ENCODE measurements at places on chromosomes 3 and 15. TPM values are rescaled to one million over a fixed set of nuclear protein-coding genes. Genes with fewer than 3 reads are reported as not detected.

DNA sequence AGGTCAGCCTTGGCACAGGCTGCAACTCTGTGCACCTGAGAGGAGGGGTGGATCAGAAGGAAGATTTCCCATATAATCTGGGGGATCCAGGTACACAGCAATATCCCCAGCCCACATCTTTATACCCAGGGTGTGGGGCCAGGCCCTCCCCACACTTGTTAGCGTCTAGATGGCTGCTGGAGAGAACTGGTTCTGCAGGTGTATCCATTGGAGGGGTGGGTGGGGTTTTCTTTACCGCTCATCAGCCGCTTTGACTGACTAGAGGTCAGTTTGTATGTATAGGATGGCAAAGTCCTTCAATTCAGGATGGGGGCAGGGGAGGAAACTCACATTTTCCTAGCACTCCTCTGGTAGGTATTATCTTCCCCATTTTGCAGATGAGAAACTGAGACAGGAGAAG is 92.5 kb downstream of the IL20RB start:
- DNase-seq, result no peak

DNA sequence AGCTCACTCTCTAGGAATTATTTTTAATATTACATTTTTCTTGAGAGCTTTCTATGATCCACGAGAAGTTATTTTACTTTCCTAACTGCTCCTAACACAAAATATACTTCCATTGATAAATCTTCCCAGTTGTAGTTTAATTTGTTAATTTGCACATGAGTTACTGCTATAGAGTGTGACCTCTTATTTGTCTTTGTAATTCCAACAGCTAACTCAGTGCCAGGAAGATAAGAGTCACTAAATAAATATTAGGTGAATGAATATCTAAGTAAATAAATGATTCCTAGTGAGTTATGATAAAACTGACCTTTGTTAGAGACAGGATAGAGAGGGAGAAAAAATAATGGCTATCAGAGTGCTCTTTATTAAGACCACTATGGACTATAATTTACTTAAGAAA is 319.9 kb downstream of the NAALADL2 start:
- no peak for DNase-seq

The ARGFX gene
- polyA plus RNA-seq, result not detected

DNA sequence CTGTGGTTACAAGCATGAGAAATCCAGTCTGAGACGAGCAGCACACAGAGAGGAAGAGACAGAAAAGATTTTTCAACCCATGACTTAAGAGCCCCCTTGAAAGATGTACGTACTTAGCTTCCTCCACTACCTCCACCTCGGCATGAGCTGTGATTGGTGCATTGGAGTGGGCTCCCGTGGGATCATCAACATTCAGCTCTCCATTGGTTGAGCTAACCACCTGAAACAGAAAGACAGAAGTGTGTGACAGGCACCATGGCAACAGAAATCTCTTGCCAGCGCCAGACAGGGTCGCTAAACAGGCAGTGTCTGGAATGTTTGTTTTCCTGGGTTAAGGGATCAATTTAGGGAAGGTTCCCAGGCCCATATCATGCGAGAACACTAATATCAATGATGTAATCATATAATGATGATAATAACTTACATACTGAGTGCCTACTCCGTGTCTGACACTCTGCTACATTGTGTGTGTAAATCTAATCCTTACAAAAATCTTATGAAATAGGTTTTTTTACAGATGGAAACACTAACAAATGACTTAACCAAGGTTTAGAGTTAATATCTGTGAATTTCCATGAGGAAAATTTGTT is 17.5 kb upstream of the PPIB start:
- DNase-seq, result no peak

GRCh38 chr3:346186-346585 is 149.6 kb downstream of the CHL1 start:
- DNase-seq, result no peak

DNA sequence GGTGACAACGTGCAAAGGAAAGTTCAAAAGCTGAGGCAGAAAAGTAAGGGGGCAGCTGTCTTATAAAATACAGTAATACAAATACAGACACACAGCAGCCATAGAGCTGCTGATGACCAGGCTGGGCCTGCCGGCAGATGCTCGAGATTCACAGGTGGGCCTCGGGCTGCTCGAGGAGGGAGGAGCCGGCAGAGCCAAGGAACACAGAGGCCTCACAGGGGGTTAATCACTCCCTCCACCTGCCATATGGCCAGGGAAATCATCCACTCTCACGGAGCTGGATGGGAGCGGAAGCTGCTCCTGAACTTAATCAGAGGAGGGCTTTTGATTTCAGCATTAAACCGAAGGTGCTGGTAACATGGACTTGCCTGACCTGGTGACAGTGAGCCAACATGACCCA is 29.6 kb upstream of the MGLL start:
- no peak for DNase-seq

The IL17RE gene
- not detected for polyA plus RNA-seq

The TAGLN3 gene
- polyA plus RNA-seq, result not detected

GRCh38 chr3:192917028-192917403 is 640 bp downstream of the MB21D2 start:
- peak; percentile 44 for DNase-seq

DNA sequence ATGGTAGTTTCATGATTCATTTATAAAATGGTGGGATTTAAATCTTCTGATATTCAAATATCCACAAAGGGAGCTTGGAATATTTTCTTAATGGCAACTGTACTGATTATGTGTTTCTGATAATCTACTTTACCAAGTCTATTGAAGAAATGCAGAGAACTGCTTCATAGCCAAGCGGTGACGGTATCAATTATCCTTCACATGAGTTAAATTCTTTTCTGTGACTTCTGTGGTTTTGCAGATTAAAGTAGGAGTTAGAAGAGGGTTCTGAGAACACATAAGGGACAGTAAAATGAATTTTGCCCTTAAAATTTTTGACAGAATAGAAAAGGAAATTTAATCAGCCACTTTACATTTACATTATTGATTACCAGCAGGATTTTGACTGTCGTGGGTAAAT is 563.2 kb downstream of the GBE1 start:
- DNase-seq, result no peak

The MST1 gene
- 0.28 TPM for polyA plus RNA-seq

DNA sequence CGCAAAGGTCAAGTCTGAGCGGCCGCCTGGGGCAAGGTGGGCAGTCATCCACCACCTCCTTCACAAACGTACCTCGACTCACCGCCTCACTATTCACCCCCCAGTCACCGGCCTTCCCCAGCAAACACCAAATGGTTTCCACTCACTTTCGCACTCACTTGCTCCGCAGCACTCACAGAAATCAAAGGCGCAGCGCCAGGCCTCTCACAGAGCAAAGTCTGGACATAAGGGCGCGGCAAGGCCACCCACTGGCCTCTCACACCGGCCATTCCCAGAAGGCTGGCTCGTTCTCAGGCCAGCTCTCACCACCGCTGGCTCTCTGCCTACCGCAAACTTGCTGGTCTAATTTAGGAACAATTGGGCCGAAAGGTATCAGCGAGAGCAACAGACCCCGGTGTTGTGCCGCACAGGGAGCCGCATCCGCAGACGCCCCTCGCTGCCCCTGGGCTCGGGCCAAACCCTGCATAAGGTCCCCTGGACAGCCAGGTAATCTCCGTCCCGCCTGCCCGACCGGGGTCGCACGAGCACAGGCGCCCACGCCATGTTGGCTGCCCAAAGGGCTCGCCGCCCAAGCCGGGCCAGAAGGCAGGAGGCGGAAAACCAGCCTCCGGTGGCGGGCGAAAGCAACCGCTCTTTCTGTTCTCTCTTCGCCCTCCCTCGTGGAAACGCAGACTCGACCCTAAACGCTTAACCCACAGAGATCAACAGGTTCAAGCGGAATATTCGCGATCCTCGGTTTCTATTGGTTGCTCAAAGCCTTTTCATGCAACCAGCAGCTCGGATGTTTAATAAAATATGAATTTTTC is 2.9 kb downstream of the SHOX2 start:
- DNase-seq, result no peak

The GABRA5 gene
- not detected for polyA plus RNA-seq

All from CD14-positive monocyte (primary cell).